ENCODE measurements at places on chromosomes 16 and 17.

- DNase-seq, result no peak
These were observed 2.1 kb upstream of the NHERF1 start for GRCh38 chr17:74746376-74746775.

DNA sequence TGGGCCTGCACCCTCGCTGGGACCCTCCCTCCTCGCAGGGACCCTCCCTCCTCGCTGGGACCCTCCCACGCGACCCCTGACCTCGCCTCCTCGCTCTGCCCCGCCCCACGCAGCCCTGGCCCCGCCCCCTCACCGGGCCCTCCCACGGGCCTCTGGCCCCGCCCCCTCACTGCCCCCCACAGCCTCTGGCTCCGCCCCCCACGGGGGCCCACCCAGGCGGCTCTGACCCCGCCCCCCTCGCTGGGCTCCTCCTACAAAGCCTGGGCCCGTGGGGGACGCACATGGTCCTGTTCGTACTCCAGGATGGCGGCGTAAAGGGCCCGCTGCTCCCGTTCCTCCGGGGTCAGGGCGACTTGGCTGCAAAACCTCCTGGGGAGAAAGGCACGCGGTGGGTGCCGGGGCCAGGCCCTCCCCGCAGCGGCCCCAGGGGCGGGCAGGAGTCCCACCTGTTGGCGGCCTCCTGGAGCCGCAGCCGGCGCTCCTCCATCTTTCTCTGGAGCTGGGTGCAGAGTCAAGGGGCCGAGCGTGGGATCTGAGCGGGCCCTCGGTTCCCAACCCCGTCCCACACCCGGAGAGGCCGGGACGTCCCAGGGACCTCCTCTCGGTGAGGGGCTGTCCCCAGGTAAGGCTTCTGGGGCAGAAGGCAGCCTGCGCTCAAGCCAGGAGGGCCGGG, 9.0 kb downstream of the VPS9D1 start:
- peak; percentile 73 for DNase-seq

DNA sequence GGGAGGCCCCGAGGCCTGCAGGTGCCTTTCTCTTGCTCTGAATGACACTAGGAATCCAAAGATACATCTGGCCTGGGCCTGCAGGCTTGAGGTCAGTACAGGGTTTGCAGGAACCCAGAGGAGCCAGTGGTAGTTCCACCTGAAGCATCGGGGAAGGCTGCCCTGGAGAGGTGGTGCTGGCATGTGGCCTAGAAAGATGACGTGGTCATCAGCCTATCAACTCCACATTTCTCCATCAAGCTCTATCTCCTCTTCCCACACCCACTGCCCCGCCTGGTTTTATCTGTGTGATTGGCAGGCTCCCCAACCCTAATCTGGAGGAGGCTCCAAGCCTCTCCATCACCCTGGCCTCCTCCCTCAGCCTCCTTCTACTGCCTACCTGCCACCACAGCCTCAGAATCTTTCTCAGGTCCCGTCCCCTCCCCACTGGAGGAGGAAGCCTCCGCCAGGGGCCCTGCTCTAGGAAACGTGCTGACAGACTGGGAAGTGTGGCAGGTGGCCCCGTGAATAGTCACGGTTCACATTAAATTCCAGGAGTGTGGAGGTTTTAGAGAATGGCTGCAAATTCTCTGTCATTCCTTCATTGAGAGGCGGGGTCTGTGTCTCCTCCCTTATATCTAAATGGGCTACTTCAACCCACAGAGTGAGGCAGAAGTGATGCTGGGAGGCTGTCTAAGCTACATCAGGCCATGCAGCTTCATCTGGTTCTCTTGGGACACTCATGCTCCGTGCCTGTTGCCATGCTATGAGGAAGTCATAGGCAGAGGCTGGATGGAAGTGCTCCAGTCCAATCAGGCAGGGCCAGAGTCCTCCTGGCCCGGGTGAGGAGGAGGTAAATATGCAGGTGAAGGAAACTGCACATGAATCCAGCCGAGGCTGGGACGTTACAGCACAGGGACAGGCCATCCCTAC, 11.4 kb upstream of the MAP2K3 start:
- no peak for DNase-seq

GRCh38 chr17:39800540-39800939, 62.8 kb downstream of the GRB7 start:
- DNase-seq, result no peak

DNA sequence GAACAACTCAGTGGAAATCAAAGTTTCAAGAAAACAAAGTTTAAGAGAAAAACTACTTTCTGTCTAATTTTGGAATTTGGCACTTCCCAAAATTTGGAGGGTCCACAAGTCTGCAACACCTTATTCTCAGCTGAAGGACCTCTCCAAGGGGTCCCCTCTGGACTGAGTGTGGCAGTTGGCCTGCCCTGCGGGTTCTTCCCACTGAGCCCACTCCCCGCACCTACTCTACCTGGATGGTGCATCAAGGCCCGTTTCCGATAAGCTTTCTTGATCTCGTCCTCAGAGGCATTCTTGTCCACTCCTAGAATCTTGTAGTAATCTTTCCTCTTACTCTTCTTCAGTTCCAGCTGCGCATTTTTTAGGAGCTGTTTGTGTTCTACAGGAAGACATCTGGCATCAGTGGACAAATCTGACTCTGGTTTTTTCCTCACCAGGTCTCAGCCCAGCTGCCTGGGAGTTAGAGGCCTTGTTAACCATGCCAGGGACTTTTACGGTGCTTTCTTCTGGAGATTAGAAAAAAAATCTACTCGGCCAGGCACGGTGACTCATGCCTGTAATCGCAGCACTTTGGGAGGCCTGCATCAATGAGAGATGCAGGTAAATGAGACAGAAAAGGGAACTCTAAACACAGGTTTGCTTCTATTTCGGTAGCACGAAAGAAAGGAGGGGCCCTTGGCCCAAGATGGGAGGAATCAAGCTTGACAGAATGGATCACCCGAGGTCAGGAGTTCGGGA, 15.6 kb downstream of the CNP start:
- DNase-seq, result no peak

DNA sequence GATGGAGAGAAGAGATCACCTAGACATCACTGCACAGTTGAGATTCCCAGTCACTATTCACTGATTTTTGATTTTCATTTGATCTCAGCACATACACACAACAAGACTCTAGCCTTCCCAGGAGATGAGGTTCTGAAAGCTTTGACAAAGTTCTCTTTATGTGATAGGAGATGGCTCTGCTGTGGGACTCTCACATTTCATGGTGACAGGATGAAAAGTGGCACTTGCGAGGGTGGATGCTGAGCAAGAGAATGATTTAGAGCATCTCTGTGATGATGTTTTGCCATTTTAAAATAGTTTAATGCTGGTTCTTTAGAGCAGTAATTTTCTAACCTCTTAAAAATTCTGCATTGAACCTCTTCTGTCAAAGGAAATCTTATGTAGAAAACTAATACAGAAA, 113.3 kb upstream of the CA10 start:
- DNase-seq, result no peak

DNA sequence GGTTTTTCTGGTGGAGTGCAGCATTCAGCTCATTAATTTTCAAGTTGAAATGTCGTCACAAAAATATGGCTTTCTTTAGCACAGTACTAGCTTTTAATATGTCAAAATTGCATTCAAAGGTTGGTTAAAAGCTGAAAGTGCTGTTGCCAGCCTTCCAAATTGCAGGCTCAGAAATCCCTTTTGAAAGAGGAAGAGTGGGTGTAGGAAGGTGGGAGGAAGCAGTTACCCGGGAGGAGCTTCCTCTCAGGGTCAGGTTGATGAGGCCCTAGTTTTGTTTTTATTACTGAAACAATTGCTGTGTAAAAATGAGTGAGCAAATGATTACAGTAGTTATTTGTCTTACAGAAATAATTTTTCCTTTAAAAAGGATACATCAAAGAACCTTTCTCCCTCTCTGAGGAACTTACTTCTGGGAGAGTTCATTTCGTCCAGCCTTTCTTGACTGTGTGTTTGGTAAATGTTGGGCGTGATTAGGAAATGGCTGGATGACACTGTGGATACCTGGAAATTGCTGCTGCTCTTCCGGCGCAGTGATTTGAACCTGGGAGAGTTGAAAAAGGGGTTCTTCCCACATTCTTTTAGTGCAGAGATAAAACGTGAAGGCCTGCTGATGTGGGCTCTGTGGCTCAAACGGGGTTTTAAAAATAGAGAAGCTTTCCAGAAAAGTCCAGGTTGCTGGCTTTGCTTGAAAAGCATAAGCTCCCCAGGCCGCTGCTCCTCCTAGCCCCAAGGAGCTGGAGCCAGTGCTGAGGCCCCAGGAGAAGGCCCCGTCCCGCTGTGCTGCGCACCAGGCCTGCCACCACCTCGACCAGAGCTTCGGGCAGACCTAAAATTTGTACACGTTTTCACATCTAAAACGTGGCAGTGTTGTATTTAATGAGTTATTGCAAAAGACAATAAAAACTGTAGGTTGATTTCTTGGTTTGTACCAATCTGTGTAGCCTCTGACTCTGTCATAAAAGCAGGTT, 41.7 kb downstream of the SEC14L1 start:
- no peak for DNase-seq

- DNase-seq, result no peak
These were observed 24.8 kb upstream of the MAP3K14 start for GRCh38 chr17:45341533-45342158.

DNA sequence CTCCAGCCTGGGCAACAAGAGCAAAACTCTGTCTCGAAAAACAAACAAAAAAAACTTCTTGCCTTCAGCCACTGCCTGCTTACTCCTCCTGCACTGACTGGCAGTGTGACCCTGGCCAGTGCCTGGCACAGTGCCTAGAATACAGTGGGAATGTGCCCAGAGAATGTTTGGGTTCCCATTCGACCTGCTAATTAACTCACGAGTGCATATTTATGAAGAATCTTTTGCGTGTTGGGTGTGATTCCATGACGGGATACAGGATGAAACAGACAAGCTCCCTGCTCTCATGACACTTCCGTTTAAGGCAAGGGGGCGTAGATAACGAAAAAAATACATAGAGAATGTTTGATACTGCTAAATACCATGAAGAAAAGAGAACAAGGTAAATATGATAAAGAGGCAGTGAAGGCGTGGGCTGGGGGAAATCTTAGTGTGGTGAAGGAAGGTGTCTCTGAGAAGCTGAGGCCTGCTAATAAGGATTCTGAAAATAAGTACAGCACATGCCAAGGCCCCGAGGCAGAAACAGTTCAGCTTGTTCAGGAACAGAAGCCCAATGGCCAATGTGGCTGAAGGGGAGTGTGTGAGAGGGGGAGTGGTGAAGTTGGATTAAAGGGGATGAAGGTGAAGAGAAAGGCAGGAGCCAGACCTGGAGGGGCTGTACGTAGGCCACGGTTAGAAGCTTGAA, 4.3 kb downstream of the ABI3 start:
- DNase-seq, result no peak

- DNase-seq, result no peak
These were observed 80.6 kb downstream of the TUBD1 start for GRCh38 chr17:59812139-59812538.

DNA sequence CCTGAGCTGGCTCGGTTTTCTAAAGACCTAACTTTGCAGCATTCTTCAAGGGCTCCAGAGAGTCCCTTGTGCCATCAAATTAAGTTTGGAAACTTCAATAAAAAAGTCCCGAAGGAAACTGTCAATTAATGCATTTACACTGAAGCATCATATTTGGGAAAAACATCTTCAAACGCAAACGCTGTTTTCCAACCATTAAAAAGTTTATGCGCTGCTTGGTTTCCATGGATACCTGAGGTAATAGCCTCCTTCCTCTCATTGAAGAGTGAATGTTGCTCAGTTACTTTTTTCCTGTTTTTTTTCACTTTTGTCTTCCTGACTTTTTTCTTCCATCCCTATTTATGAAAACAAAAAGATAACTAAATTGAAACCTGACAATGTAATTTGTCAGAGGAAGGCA, 399.1 kb downstream of the MAF start:
- no peak for DNase-seq

DNA sequence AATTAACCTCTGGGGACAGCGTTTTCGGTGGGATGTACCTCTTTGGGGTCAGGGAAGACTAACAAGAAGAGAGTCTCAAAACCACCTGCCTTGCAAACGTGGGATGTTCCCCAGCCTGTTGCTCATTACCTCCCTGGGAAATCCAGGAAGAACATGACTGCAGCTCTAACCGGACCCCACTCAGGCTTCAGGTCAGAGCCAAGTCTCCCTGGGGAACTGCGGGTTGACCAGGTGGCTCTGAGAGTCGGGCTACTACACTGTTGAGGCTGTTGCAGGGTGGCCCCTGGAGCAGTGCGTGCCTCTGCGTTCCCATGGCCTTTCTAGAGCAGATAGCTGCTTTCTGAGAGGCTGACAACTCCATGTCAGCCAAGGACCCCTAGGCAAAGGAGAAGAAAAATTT, 309.1 kb downstream of the FOXL1 start:
- DNase-seq, result no peak

DNA sequence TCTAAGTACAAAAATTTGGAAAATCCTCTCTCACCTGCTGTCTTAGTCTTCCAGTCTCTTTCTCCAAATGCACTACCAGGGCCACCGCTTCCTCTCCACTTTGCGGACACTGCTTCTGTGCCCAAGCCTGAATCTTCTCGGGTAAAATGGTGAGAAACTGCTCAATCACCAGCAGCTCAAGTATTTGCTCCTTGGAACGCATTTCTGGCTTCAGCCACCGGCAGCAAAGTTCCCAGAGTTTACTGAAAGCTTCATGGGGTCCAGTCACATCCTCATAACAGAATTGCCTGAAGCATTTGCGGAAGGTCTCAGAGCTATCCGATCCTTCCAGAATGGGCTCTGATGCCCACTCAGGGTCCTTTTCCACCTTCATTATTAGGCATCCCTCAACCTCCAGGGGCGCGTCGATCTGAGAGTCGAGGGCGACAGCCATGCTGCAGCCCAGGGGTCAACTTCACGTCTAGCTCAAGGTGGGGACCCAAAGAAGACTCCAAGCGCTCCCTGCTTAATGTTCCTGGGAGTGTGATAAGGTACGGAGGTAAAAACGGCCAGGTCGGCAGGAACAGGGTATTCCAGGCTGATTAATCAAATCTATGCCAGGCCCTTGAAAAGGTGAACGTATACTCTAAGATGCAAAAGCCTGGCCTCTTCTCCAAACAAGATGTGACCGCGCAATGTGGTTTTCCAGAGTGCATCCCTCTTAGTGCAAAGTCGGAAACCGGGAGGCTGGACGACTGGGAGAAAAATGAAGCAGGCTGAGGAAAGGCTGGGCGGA, 763 bp downstream of the ZKSCAN2 start:
- DNase-seq, result no peak

- no peak for DNase-seq
These were observed 259.1 kb upstream of the ERCC4 start for GRCh38 chr16:13660807-13661206.

- no peak for DNase-seq
These were observed 8.1 kb downstream of the PHB1 start for GRCh38 chr17:49406421-49407061.

Data from activated CD4-positive, alpha-beta T cell treated with anti-CD3 and anti-CD28 coated beads for 24 hours (primary cell).